ENCODE measurements at places on chromosomes 11 and 22.

DNA sequence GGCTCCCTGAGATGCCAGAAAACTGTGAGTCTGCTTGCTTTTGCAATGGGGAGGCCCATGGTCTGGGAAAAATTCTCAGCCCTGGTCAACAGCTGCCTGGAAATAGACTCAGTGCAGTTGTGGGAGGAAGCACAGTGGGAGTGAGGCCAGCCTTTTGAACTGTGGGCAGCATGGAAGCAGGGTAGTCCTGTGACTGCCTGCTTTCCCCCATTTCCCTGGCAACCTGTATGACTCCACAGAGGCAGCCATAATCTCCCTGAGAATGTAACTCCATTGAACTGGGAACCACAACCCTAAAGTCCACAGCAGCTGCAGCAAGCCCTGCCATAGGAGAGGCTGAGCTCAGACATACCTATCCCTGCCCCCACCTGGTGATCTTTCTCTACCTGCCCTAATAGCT lies 494.6 kb upstream of the FAT3 start:
- DNase-seq, result no peak

- no peak for DNase-seq
These were observed 17.7 kb downstream of the ARRB1 start for GRCh38 chr11:75333807-75334140.

DNA sequence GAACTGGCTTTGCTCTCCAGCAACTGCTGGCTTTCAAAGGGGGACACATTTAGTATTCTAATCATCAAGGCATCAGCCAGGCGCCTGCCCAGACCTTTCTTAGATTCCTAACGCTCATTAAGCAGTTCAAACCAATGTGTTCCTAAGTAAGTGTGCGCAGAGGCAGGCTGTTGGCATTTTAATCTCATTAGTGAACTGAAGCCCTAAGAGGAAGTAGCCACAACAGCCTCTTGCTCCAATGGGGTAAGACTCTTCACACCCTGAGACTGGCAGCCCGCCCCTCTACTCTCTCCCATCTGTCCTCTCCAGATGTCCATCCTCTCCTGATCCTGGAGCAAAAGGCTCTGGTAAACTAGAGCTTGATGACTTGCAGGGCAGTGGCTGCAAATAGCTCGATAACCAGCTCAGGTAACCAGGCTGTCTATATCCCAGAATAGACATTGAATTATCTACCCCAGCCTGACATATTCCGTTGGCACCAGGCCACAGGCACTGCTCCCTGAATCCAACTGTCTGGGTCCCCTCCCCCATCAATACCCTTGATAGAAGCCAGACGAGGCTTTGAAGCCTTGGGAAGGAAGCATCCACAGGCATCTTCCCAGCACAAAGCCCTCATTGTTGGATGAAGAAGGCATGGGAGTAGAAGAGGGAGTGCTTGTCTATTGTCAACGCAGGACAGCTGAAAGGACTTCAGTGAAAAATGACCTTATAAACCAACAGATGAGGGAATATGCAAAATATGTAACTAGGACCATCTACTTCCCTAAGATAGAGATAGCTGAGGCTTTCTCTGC lies 321.1 kb downstream of the TENM4 start:
- DNase-seq, result no peak

GRCh38 chr11:45458269-45458668 lies 172.1 kb upstream of the SYT13 start:
- DNase-seq, result no peak

DNA sequence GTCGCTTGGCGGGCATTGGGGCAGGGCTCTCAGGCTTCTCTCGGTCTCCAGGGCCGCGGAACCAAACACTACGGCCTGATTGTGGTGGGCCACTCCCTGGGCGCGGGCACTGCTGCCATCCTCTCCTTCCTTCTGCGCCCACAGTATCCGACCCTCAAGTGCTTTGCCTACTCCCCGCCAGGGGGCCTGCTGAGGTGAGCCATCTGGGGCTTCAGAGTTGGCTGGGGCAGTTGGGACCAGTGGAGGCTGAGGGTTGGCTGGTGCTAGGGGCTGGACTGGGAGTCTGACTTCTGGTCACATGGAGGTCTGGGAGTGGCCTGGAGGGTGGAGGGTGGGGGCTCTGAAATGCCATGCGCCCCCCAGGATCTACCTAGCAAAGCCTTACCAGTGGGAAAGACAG lies 15.3 kb upstream of the MYRF start:
- no peak for DNase-seq

GRCh38 chr22:37197451-37198257 lies 9.6 kb upstream of the C1QTNF6 start:
- DNase-seq, result no peak

- DNase-seq, result no peak
These were observed 182.0 kb downstream of the CHST1 start for GRCh38 chr11:45483416-45483815.

DNA sequence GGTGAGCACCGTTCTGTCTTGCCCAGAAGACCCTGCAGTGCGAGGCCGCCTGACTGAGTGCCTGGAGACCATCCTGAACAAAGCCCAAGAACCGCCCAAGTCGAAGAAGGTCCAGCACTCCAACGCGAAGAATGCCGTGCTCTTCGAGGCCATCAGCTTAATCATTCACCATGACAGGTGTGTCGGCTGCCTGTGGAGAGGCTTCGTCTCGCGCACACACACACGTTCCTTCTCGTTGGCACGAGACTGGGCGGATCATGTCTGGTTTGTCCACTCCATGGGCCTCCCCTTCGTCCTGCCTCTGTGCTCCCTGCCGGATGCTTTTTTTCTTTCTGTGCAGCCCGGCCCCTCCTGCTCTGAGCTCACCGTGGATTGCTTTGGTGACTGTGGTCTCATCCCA lies 51.1 kb downstream of the MUC6 start:
- no peak for DNase-seq

DNA sequence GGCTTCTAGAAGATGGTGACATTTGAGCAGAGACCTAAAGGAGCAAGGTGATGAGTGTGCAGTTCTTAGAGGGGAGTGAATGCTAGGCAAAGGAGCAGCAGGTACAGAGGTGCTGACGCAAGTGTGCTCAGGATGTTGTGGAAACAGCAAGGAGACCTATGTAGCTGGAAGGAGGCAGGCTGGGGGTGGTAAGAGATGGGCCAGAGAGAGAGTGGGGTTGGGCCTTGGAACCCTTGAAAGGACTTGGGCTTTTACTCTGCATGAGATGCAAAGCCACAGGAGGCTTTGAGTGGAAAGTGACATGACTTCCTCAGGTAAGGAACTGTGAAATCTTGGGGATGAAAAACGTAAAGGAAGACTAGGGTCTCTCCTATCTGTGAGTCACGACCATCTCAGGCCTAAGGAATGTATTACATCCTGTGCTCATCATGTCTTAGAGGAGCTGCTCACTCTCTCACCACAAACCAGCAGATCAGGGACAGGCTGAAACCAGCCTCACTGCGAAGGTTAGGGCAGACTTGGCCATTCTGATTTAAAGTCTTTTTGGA lies 65.4 kb downstream of the MICAL2 start:
- DNase-seq, result peak; percentile 75

DNA sequence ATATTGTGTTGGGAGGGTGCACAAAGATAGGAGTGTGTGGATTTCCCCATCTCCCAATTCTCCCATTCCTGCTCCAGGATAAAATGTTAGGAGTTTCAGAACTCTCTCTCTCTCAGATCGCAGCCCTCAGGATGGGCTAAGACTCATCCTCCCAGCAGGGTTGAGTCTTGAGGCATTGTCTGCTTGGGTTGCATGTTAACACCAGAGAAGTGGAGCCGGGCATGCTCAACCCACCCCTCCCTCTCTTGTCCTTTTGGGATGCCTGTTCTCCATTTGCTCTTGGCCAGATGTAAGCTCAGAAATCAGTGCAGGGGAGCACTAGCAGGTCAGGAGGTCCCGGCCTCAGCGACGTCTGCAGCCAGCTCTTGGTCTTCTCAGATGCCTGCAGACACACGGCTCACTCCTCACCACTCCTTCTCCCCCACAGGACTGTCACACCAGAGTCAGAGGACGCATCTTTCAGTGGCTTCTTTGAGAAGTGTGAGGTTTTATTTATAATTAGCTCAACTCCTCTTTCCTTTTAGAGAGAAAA lies 1456.5 kb downstream of the TBC1D22A start:
- DNase-seq, result no peak

DNA sequence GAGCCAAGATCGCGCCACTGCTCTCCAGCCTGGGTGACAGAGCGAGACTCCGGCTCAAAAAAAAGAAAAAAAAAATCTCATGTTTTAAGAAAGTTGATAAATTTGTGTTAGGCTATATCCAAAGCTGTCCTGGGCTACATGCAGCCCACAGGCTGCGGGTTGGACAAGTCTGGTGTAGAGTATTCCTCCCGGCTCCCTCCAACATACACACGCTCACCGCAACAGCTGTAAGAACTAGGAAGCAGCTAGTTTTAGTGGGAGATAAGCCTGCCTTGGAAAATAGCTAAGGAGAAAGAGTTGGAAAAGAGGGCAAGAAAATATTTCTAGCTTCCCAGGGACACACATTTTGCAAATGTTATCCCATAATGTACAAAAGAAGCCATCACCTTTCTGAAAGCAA lies 46.6 kb downstream of the CELF1 start:
- DNase-seq, result no peak

DNA sequence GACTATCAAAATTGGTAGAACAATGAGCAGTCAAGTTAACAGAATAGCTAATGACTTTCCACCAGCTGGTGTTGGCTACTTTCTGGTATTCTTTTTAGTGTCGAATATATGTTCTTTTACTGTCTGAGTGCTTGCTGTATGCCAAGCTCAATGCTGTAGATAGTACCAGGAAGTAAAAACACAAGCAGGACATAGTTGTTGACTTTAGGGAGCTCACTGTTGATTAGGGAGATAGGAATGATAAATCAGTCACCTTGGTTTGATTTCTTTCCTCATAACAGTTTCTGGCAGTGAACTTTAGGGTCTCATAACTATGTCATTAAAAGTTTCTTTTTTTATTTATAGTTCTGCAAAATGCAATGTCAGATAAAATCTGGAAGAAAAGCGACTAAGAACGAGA lies 9.0 kb downstream of the HMGXB4 start:
- no peak for DNase-seq

GRCh38 chr11:42974510-42975179 lies 337.2 kb upstream of the API5 start:
- DNase-seq, result no peak

DNA sequence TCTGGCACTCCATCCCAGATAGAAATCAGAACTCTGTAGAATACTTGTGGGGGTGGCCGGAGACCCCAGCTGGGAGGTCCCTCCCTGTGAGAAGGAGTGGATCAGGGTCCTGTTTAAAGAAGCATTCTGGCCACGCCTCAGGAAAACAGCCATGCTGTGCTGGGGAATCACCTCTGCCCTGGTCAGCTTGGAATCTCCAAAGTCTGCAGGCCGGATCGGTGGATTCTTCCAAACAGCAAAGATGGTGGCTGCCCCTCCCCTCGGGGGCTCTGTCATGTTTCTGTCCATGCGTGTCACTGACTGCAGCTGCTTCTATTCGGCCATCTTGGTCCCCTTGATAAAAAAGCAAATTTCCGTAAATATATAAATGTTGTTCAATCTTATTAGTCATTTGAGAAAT lies 365.9 kb downstream of the JRKL start:
- DNase-seq, result no peak

GRCh38 chr22:30575859-30576258 lies 1.4 kb upstream of the GAL3ST1 start:
- DNase-seq, result no peak

- no peak for DNase-seq
These were observed 712 bp upstream of the SLC2A11 start for GRCh38 chr22:23856721-23857605.

DNA sequence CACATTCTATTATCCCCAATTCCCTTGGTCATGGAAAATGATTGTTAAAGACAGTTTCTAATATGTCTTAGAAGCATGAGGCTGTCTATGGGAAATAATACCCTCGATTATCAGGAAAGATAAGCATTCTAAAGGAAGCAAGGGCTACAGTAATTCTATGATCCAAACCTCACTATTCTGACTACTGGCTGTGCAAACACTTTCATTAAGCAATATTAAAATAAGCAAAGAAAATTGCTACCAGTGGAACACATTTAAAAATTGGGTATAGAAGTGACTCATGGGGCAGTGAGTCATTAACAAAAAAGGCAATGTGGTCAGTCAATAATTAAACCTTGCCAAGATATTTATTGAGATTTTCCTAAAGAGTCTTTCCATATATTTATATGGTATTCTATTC lies 1415.2 kb upstream of the TENM4 start:
- no peak for DNase-seq
